Heart right ventricle (tissue), 16 donors: ENCODE measurements at places on chromosomes 16 and 17.

GRCh38 chr17:10698096-10698818 lies 863 bp downstream of the ADPRM start:
- no peak for DNase-seq

GRCh38 chr17:41048441-41048840 lies 1.3 kb upstream of the KRTAP2-1 start:
- DNase-seq, result no peak

DNA sequence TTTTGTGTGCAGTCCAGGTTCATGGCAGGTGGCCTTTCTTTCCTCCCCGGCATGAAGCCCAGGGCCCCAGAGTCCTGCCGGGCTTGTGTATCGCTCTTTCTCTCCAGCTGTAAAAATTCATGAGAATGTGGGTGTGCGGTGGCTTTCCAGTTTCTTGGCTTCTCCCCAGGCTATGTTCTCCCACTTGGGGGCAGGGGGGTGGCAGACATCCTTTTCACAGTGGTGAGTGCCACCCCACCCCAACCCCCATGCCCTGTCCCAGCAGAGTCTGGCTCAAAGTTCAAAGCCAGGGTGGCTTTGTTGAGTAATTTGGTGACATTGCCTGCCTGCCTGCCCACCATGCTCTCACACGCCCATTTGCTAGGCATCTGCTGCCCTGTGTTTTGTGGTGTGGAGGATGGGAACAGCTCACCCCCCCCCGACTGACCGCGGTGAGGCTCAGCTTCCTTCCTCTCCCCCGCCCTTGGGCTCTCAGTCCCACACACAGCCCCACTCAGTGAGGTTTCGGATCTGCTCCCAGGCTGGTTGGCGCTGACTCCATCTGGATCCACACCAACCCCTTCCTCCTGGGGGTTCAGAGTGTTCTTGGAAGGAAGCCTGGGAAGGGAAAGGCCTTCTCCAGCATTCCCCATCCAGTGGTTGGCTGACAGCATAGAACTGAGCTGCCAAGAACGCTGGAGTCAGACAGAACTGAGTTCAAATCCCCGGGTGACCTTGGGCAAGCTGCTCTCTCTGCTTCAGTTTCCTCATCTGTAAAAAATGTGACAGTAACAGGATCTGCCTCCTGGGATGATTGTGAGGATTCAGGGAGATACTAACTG lies 36.0 kb downstream of the CHD9 start:
- peak; percentile 96 for DNase-seq

- DNase-seq, result peak; percentile 28
These were observed 11.4 kb upstream of the C1QL1 start for GRCh38 chr17:44979426-44979995.

- DNase-seq, result no peak
These were observed 1.1 kb upstream of the WBP2 start for GRCh38 chr17:75856062-75856756.

- DNase-seq, result no peak
These were observed 263.7 kb downstream of the MAP2K6 start for GRCh38 chr17:69678206-69678605.
